ENCODE measurements at places on chromosomes 13 and 19.

DNA sequence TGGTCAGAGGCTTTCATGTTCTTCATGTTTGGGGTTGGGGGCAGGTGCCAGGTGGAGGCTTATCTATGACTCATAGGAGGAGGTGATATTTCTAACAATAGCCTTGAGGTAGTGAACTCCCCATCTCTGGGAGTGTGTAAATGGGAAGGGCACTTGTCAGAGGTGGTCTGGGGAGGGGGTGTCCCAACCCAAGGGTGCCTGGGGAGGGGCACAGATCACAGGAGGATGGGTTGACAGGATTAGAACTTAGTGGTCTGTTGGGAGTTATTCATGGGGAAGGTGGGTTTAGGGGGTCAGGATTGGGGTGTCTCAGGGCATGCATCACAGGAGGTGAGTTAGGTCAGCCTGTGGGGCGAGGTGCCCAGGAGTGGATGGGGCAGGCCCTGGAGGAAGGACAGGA lies 1.6 kb downstream of the ACTL9 start:
- H3K27ac ChIP-seq = no peak overlapping the region
- no peak overlapping the region for H3K4me3 ChIP-seq
- no peaks in the 10 kb centered on the region for H3K4me1 ChIP-seq
- no peaks in the 10 kb centered on the region for H3K36me3 ChIP-seq
- peaks cover 2% of the 10 kb centered on the region for H3K27me3 ChIP-seq

- no peaks in the 10 kb centered on the region for H3K36me3 ChIP-seq
- no peak for DNase-seq
- no peak overlapping the region for H3K27ac ChIP-seq
Measured at GRCh38 chr19:40622773-40623075, 21.6 kb downstream of the LTBP4 start.

DNA sequence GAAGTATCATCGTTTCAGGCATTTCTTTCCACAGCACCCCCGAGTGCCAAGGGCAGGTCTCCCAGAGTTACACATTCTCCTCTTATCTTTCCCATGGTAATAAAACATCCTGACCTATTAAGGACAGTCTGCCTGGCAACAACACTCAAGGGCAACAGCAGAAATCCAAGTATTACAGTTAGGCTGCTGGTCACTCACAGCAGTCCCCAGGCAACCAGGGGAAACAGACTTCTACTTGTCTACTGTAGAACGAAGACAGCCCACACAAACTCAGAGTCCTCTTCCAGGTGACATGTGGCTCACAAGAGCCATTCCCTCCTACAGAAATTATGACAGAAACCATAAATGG lies 24.3 kb downstream of the RCBTB1 start:
- DNase-seq = no peak
- peaks cover 9% of the 10 kb centered on the region for H3K4me1 ChIP-seq
- no peaks in the 10 kb centered on the region for H3K27me3 ChIP-seq
- no peak overlapping the region for H3K27ac ChIP-seq
- no peak overlapping the region for H3K4me3 ChIP-seq

GRCh38 chr13:112854321-112854720 lies 114.7 kb upstream of the MCF2L start:
- no peaks in the 10 kb centered on the region for H3K4me1 ChIP-seq
- peaks cover 25% of the 10 kb centered on the region for H3K36me3 ChIP-seq
- H3K4me3 ChIP-seq = no peak overlapping the region
- H3K27me3 ChIP-seq = no peaks in the 10 kb centered on the region
- H3K27ac ChIP-seq = no peak overlapping the region

DNA sequence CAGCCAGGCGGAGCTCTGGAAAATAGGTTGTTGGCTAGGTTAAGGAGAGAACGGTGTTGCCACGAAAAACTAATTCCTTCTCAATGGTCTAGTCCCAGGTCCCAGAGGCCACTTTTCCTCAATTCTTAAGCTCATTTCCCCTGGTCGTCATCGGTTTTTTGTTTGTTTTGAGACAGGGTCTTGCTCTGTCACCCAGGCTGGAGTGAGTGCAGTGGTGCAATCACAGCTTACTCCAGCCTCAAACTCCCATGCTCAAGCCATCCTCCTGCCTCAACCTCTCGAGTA lies 1.2 kb downstream of the SF3A2 start:
- DNase-seq = no peak
- peaks cover 54% of the 10 kb centered on the region for H3K4me1 ChIP-seq
- H3K4me3 ChIP-seq = no peak overlapping the region
- H3K27ac ChIP-seq = no peak overlapping the region

GRCh38 chr13:109152311-109152820 lies 523.0 kb downstream of the MYO16 start:
- H3K27me3 ChIP-seq = no peaks in the 10 kb centered on the region
- H3K27ac ChIP-seq = no peak overlapping the region
- DNase-seq = no peak
- no peaks in the 10 kb centered on the region for H3K4me1 ChIP-seq
- H3K4me3 ChIP-seq = no peak overlapping the region

DNA sequence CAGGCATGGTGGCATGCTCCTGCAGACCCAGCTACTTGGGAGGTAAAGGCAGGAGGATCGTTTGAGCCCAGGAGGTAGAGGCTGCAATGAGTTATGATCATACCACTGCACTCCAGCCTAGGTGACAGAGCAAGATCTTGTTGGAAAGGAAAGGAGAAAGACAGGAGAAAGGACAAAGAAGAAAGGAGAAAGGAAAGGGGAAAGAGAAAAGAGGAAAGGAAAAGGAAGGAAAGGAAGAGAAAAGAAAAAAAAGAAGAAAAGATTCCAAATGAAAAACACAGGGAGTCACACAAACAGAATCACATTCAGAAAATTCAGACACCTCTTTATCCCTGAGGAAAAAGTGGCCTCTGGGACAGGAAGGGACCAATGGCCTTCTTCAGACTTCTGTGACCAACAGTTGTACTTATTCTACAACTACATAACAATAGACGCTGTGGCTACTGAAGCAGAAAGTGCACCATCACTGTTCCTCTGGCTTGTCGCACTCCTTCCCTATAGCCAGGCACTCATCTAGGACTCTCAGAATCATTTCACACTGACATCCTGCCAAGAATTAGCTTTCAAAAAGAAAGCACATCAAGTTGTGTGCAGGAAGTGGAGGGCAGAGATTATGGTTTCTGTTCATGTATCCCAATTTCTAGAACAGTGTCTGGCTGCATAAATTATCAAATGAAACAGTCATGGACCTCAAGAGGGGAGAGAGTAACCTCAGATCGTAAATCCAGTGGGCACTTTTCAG lies 5.9 kb downstream of the MTMR6 start:
- no peak for DNase-seq
- no peak overlapping the region for H3K27ac ChIP-seq
- no peaks in the 10 kb centered on the region for H3K36me3 ChIP-seq
- no peaks in the 10 kb centered on the region for H3K27me3 ChIP-seq

- no peaks in the 10 kb centered on the region for H3K36me3 ChIP-seq
- peaks cover 4% of the 10 kb centered on the region for H3K4me1 ChIP-seq
- H3K27me3 ChIP-seq = peaks cover 4% of the 10 kb centered on the region
- DNase-seq = no peak
- no peak overlapping the region for H3K27ac ChIP-seq
Measured at GRCh38 chr19:1671716-1672037, 19.3 kb upstream of the TCF3 start.

- no peak overlapping the region for H3K4me3 ChIP-seq
- H3K4me1 ChIP-seq = no peaks in the 10 kb centered on the region
Measured at GRCh38 chr13:22287343-22287920, 616.6 kb downstream of the FGF9 start.

- H3K4me1 ChIP-seq = no peaks in the 10 kb centered on the region
- H3K4me3 ChIP-seq = no peak overlapping the region
- no peak for DNase-seq
Measured at GRCh38 chr13:43872181-43872580, 7.4 kb downstream of the CCDC122 start.

DNA sequence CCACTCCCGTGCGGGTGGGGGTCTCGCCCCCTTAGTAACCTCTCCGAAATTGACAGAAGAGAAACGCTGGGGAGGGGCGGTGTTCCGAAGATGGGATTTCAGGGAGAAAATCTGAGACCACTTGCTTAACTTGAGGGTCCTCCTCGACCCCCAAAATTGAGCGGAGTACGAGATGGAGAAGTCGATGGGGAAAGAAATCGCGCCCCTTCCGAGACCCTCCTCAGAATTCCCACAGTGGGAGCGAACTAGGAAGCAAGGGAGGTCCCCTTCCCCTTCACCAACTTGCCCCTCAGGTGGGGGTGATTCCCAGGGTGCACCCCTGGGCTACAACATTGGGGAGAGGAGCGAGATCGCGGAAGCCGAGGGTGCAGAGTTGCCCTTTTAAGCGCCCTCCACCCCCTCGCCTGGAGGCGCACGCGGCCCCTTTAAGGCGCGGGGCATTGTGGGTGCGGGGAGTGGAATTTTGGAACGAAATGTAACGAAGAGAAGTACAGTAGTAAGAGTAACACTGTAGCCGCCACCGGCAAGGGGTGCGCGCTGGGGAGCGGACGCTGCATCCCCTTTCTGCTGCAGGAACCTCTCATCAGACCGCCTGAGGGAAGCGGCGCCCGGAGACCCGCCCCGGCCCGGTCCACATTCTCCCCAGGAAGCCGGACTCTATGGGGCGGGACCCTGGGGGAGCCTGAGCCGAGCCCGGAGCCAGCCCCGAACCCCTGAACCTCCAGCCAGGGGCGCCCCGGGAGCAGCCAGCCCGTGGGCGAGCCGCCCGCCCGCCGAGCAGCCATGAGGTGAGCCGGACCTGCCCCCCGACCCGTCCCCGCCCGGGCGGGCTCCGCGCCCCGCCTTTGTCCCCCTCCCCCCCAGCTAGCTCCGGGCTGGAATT lies at the start of gene VASP:
Gene VASP (plus strand): TSS at position 491 of the 883 bp plus-strand sequence. CDS start 293 bp downstream, at position 784.
- H3K27me3 ChIP-seq = no peaks in the 10 kb centered on the region
- H3K4me3 ChIP-seq = peak within 1 kb of the TSS; percentile 96
- H3K4me1 ChIP-seq = peaks cover 12% of the 10 kb centered on the region

DNA sequence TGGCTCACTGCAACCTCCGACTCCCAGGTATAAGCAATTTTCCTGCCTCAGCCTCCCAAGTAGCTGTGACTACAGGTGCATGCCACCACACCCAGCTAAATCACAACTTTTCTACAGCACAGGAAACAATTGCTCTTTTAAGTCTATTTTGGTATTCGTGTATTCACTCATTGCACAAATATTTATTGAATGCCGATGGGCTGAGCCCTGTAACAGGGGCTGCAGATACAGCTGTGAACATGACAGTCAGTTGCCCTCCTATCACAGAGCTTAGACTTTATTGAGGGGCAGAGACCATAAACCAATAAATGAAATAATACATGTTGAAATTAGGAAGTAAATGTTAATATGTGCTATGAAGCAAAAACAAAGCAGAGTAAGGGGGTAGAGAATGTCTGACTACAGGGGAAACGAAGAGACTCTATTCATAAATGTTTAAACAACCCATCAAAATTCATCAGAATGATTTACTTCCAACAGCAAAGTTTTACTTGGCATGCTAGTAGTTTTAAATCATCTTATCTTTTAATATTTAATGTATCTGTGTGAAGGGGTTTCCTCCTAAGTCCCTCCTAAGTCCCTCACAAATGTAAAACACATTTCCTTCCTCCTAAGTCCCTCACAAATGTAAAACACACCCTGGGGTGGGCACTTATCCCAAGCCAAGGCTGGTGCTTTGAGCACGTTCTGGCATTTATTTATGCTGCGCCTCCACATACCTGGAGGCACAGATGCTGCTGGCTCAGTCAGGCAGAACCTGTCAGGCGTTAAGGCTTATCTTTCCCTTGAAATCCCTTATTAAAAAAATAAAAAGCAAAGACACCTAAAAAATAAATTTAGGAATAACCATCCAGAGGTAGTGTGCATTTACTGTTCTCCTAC lies 140.8 kb downstream of the MIPEP start:
- H3K27ac ChIP-seq = no peak overlapping the region
- no peaks in the 10 kb centered on the region for H3K27me3 ChIP-seq
- DNase-seq = no peak
- H3K4me1 ChIP-seq = no peaks in the 10 kb centered on the region
- no peaks in the 10 kb centered on the region for H3K36me3 ChIP-seq

- H3K27me3 ChIP-seq = no peaks in the 10 kb centered on the region
- no peaks in the 10 kb centered on the region for H3K4me1 ChIP-seq
- peaks cover 19% of the 10 kb centered on the region for H3K36me3 ChIP-seq
- DNase-seq = no peak
- no peak overlapping the region for H3K27ac ChIP-seq
- no peak overlapping the region for H3K4me3 ChIP-seq
Measured at GRCh38 chr13:113528101-113528812, 37.7 kb upstream of the DCUN1D2 start.

GRCh38 chr13:77696879-77697216 lies 639 bp upstream of the SLAIN1 start:
- H3K27ac ChIP-seq = no peak overlapping the region
- no peak for DNase-seq
- H3K36me3 ChIP-seq = no peaks in the 10 kb centered on the region

GRCh38 chr13:64278493-64278892 lies 2862.8 kb upstream of the PCDH20 start:
- no peak overlapping the region for H3K4me3 ChIP-seq
- no peak for DNase-seq
- no peaks in the 10 kb centered on the region for H3K36me3 ChIP-seq
- no peaks in the 10 kb centered on the region for H3K27me3 ChIP-seq
